A549 treated with CpdA at 1 μM for 4 hours (cell line): ENCODE measurements at places on chromosomes 2 and 18. TPM values are rescaled to one million over a fixed set of nuclear protein-coding genes. Genes with fewer than 3 reads are reported as not detected.

TMEM198 gene
- total RNA-seq: 0.33 to 1.5 TPM (median 1.2 TPM) in 5 replicates

IL18R1 gene
- 0.87 to 1.4 TPM (median 1.1 TPM) in 5 replicates for total RNA-seq

FIGN gene
- total RNA-seq: 1.3 to 2.6 TPM (median 2.1 TPM) in 5 replicates

NT5C1B gene
- not detected in 5 replicates for total RNA-seq

RIF1 gene
- total RNA-seq: 14.1 to 31.0 TPM (median 17.6 TPM) in 5 replicates

MOCOS gene
- total RNA-seq: 2.7 to 4.6 TPM (median 2.7 TPM) in 5 replicates

LRP2 gene
- total RNA-seq: under 0.01 to 0.03 TPM (median 0.02 TPM) in 3 of 5 replicates, not detected in the others

MEP1B gene
- total RNA-seq: 0.07 to 0.27 TPM in 2 of 5 replicates, not detected in the others

SP100 gene
- 27.6 to 34.6 TPM (median 29.8 TPM) in 5 replicates for total RNA-seq

SLC5A7 gene
- total RNA-seq: not detected in 5 replicates

PSD4 gene
- 9.3 to 13.0 TPM (median 10.4 TPM) in 5 replicates for total RNA-seq

FAM237A gene
- total RNA-seq: not detected in 5 replicates

SERPINB2 gene
- total RNA-seq: 0.06 to 0.08 TPM (median 0.07 TPM) in 3 of 5 replicates, not detected in the others

FAM210A gene
- 23.2 to 26.8 TPM (median 24.2 TPM) in 5 replicates for total RNA-seq

TMEM247 gene
- not detected in 5 replicates for total RNA-seq

ALK gene
- total RNA-seq: 0.06 TPM in 1 of 5 replicates, not detected in the others

ADRA2B gene
- 0.03 to 0.09 TPM (median 0.08 TPM) in 5 replicates for total RNA-seq

SKOR2 gene
- not detected in 5 replicates for total RNA-seq

IL36B gene
- 0.11 to 0.13 TPM in 2 of 5 replicates, not detected in the others for total RNA-seq

SCYGR4 gene
- 0.09 TPM in 1 of 5 replicates, not detected in the others for total RNA-seq

GPR45 gene
- total RNA-seq: not detected in 5 replicates

CDH20 gene
- total RNA-seq: not detected in 5 replicates
